ENCODE measurements at places on chromosomes 7 and 10.

- DNase-seq: no peak
Observed at GRCh38 chr7:112410092-112410491, 40.2 kb upstream of the IFRD1 start.

DNA sequence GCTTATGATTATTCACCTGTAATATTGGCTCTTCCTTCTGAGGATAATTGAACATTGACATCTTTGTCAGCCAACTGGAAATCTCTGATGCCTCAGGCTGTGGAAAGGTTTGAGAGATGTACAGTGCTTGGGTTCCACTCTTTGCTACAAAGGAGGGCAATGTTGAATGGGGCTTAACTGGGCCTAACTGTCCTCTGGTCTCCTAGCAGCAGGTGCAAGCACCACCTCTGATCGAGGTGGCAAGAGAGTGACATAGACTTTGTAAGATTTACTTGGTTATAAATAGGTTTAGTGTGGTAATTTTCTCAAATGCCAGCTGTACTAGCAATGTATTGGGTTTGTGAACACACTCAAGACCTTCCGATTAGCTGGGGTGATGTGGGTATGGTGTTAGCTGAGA, 21.1 kb downstream of the CYP2C8 start:
- no peak for DNase-seq

- no peak for DNase-seq
Observed at GRCh38 chr7:46982928-46983327, 599.0 kb downstream of the TNS3 start.

- no peak for DNase-seq
Observed at GRCh38 chr7:33922820-33923219, 17.5 kb downstream of the BMPER start.

DNA sequence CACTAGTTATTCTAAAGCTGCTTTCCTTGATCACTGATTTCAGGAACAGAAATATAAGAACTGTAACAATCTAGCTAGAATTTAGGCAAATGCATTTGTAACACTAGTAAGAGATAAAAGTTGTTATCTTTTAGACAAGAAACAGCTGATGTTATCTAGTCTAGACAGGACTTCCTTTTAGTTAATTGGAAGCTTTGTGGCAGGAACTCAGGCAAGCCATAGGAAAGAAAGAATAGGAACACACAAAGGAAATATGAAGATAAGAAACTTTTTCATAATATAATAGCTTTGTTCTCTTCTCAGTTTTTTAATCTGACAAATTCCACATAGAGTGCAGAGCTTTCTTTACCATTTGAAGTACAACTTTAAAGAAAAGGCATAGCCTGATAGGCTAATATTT, 59.0 kb upstream of the AGR3 start:
- no peak for DNase-seq

Data from C1 segment of cervical spinal cord (tissue), 14 donors.